Natural killer cell (primary cell): ENCODE measurements at places on chromosomes 6 and 20. TPM values are rescaled to one million over a fixed set of nuclear protein-coding genes. Genes with fewer than 3 reads are reported as not detected.

TSHZ2 gene
- total RNA-seq: not detected

LCA5 gene
- 0.07 TPM for total RNA-seq

- DNase-seq: no peak
These were observed 23.3 kb downstream of the NRSN1 start for GRCh38 chr6:24149296-24149695.

GRCh38 chr6:431504-431903 lies 40.0 kb downstream of the IRF4 start:
- no peak for DNase-seq

DNA sequence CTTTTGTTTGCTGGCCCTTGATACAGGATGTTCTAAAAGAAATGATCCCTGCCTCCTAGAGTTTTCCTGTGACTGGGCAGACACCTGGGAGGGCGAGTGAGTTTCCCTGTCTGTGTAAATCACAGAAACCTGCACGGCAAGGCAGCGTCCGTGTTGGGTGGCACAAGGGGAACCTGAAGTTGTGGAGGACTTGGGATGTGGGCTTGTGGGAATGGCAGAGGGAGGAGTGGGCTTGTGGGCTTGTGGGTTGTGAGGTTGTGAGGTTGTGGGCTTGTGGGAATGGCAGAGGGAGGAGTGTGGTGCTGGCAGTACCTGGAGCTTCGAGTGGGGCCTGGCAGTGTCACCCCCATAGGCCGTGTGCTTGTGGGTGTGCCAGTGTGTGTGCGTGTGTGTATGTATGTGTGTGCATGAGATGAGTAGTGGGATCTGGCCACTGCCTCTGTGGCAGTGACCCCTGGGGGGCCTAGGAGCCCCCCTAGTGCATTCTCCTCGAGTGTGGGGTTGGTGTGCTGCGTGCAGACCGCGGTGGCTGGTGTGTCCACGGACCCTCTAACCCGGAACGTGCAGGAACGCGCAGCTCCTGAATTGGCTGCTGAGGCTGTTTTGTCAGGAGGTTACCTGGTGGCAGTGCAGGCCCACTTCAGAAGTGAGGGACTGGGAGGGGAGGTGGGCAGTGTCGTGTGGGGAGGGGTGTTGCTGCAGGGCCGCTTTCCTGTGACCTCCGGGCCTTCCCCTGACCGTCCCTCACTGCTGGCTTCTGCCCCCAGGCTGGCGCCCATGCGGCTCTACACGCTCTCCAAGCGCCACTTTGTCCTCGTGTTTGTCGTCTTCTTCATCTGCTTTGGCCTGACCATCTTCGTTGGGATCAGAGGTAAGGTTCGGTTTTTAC lies 13.0 kb downstream of the TMEM181 start:
- no peak for DNase-seq

DNA sequence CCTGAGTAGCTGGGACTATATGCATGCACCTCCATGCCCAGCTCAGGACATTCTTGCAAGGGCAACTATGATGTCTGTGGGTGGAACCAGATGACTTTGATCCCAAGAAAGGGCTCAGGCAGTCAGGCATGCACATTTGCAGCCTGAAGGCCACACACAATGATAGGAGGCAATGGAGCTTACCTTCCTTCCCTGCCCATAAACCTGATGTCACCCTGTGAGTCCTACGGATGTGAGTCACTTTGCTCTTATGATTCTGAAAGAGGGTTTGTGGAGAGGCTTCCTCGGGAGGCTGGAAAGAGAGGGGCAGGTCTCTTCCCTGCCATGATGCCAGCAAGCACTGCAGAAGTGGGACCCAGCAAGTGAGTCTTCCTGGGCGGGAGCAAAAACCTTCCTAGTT lies 202.4 kb downstream of the LY86 start:
- no peak for DNase-seq

GRCh38 chr6:109457562-109457996 lies 2.0 kb upstream of the MICAL1 start:
- no peak for DNase-seq
